NCI-H2171 treated with DMSO at 0.1 percent for 48 hours (cell line): ENCODE measurements at places on chromosomes 6 and 20.
A peak's percentile ranks its signal among the peaks of the same experiment; 100 is the strongest.

DNA sequence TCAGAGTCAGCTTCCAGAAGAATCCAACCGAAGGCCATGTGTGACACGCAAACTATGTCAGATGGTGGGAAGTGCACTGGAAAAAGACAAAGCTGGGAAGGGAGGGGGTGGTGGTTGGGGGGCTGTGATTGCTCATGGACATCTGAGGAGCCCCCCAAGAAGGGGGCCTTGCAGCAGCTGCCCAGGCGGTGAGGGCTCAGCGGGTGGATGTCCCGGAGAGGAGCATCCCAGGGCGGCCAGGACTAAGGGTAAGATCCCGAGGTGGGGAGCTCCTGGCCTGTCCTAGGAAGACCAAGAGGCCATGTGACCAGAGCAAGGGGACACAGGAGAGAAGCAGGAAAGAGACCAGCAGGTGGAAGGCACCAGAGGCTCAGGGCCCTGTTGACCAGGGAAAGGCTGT, 299.5 kb downstream of the PREX1 start:
- no peak for DNase-seq

DNA sequence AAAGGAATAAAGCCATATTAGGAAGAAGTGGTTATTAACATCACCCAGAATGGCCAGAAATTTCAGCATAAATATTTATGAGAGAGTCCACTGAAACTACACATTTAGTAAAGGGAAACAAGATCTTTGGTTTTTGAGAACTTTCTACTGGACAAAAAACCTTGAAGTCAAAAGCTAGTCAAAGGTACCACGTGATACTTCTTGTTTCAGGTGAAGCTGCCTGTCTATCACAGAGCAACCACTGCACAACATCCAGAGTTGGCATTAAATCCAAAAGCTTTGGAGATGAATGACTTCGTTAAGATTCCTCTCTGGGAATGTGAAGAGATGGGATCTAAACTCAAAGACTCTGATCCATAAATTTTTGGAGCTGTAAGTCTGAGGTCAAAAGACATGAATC, 137.0 kb downstream of the KCNQ5 start:
- no peak for DNase-seq

GRCh38 chr20:62738025-62738881, 29.6 kb downstream of the NTSR1 start:
- peak; percentile 17 for DNase-seq

GRCh38 chr6:47372318-47372717, 62.6 kb upstream of the TNFRSF21 start:
- DNase-seq: no peak

DNA sequence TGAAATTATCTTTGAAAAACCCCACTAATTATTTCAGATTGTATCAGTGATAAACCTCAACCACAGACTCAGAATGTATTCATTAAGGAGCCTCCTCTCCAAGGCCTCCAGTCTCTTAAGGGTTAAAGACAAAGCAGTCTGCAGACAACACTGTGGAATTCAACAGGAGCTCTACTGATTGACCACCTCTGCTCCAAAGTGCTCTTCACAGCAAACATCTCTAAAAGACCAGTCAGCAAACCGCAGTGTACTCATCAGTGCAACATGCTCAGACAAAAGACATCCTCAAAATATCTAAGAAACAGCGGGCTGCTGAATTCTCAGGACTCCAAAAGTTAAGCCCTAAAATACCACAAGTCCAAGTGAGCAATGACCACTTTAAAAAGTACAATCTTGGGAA, 42.0 kb downstream of the UQCC1 start:
- DNase-seq: no peak

GRCh38 chr6:40330301-40330721, 256.9 kb downstream of the LRFN2 start:
- DNase-seq: no peak

DNA sequence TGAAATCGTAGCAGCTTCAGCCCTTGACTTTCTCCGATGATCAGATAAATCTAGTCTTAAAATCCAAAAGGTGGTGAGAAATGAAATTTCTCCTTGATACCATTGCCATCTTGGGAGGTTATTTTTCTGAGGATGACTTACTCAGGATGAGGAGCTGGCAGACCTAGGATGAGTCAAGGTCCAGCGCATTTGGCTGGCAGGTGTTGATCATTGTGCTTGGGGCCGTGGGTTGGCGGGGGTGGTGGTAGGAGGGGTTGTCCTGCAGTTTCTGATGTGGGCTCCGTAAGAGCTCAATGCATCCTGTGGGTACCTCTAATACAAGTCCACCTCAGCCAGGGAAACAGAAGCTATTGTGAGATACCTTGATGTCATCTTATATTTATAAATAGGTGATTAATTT, 148.3 kb upstream of the SCGN start:
- DNase-seq: no peak
